Hepatic stellate cell (primary cell): ENCODE measurements at places on chromosomes 13 and 19.

DNA sequence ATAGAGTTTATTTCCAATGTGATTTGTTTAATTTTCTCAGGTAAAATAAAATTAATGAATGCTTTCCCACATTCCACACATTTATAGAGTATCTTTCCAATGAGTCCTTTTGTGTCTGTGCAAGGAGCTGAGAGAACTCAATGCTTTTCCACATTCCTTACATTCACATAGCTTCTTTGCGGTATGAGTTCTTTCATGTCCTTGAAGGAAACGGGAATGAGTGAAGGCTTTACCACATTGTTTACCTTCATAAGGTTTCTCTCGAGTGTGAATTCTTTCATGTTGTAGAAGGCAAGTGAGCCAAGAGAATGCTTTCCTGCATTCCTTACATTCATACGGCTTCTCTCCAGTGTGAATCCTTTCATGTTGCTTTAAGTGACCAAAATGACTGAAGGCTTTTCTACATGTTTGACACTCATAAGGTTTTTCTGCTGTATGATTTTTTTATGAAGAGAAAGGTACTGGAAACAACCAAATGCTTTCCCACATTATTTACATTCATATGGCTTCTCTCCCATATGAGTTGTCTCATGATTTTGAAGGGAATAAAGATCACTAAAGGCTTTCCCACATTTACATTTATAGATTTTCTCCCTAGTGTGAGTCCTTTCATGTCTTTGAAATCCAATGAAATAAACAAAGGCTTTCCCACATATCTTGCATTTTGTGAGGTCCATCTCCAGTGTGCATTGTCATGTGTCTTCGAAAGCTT lies 14.4 kb upstream of the ZNF442 start:
- DNase-seq, result no peak

DNA sequence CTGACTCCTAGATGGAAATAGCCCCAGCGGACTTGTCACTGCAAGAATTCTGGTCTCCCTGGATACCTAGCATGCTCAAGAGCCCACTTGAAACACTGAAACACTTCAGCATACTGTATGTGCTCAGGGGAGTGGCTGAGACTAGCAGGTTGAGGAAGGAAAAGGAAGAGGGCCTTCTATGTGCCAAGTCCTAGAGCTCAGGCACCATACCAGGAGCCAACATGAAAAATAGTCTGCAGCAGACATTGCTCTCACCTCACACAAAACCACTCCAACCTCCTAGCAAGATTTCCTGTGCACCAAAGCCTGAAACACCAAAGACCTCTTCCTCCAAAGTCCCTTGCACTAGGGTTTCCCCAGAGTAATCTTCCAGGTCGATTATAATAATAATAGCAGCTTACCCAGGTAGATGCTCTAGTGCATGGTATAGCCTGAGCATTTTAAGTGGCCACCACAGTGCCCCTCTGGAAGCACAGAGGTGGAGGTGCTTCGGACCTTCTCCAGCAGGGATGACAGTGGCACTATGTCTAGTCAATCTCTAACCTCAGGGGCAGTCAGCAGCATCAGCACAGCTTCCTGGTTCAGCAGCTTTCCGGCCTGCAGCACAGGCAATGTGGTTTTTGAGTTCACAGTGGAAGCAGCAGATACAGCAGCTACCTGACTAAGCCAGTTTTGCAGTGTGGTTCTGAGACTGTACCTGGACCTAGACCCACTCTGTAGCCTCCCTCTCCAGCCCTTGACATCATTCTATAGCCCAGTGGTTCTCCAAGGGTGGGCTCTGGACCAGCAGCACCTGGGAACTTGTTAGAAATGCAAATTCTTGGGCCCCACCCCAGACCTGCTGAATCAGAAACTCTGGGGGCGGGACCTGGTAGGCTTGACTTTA lies 45.6 kb upstream of the UBE2L5 start:
- no peak for DNase-seq

- peak; percentile 68 for DNase-seq
Measured at GRCh38 chr19:11673608-11674041, 65.1 kb downstream of the ZNF823 start.

DNA sequence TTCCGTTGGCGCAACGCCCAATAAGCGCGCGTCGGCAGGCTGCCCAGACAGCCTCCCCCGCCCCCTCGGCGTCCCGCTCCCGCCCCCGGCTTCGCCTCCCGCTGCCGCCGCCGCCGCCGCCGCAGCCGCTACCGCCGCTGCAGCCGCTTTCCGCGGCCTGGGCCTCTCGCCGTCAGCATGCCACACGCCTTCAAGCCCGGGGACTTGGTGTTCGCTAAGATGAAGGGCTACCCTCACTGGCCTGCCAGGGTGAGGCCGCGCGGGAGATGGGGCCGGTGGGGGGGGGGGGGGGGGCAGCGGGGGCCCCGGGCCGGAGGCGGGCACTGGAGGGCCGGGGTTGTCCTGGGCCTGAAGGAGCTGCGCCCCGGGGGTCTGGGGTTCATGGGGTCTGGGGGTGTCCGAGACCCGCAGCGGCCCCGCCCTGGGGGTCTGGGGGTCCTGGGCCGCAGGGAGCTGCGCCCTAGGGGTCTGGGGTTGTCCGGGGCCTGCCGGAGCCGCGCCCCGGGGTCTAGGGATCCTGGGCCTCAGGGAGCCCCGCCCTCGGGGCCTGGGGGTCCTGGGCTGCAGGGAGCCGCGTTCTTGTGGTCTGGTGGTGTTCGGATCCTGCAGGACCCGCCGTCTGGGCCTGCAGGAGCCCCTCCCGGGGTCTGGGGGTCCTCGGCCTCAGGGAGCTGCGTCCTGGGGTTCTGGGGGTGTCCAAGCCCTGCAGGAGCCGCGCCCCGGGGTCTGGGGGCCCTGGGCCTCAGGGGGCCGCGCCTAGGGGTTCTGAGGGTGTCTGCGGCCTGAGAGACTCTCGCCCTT lies at the start of gene HDGFL2:
TSS of gene HDGFL2 (plus strand) at position 124 of the 801 bp plus-strand sequence. CDS start at position 178, 54 bp downstream.
- no peak for DNase-seq

DNA sequence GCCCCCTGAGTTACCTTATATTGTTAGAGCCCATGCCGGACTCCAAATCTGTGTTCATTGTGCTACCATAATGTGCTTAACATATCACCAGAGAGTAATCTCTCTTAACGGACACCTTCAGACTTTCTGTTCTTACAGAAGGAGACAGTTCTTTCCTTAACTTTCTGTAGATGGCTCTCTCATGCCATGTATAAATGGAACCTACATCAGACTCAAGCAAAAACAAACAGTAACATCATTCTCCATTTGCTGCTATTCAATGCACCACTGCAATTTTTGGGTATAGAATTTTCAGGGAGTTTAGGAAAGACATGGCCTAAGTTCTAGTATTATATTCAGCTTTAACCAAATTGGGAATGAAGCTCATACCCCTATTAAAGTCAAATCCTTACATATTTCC lies 12.6 kb upstream of the UGGT2 start:
- DNase-seq, result no peak
